ENCODE measurements at places on chromosomes 1 and 21.

DNA sequence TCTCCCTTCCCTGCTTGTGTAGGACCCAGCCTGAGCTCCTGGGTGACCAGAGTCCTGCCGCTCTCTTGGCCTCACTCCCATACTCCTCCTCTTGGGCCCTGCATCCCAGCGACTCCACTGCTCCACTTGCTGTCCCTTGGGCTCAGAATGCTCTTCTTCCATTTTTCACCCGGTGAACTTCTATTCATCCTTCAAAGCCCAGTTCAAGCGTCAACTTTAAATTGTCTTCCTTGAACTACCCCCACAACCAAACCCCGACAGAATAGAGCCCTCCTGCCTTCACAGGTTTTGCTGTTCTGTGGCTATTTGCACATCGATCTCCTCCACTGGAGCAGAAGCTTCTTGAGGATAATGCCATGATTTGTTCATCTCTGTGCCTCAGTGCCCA, 215.4 kb upstream of the EDN2 start:
- DNase-seq, result no peak

- DNase-seq, result no peak
Observed at GRCh38 chr1:179803918-179804317, 60.8 kb downstream of the FAM163A start.

- no peak for DNase-seq
Observed at GRCh38 chr1:204996981-204997380, 46.0 kb upstream of the CNTN2 start.

DNA sequence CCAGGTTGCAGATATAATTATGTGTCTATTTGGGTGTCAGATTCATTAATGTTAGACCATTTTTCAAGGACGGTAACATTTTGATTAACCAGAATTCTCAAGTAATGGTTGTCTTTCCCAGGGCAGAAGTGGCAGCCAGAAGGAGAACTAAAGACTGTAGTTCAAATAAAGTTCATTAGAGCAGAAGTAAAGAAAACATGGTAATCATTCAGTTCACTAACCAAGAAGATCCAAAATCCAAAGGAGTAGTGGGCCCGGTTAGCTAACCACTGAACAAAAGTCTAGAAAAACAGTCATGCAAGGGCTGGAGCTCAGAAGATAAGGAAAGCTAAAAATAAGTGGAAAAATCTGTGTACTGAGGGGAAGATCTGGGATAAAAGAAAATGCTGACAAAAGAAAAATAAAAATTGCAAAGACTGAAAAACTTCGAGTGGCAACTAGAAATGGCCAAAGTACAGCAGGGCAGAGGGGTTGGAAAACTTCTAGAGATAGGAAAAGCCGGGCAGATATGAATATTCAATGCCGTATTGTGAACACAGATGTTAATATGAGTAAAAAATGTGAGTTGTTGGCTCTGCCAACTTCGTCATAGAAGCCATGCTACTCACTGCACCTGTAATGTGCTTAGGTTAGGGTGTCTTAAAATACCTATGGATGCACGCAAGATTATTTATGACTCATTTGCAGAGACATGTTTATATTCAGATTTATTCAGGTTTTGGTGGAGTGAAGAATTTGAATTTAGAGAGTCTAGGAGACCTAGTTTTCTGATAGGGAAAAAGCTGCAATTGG, 925.9 kb downstream of the LTN1 start:
- DNase-seq, result no peak

- DNase-seq, result no peak
Observed at GRCh38 chr1:22754106-22754768, 43.6 kb downstream of the EPHB2 start.

- no peak for DNase-seq
Observed at GRCh38 chr1:208835097-208835463, 590.9 kb upstream of the PLXNA2 start.

DNA sequence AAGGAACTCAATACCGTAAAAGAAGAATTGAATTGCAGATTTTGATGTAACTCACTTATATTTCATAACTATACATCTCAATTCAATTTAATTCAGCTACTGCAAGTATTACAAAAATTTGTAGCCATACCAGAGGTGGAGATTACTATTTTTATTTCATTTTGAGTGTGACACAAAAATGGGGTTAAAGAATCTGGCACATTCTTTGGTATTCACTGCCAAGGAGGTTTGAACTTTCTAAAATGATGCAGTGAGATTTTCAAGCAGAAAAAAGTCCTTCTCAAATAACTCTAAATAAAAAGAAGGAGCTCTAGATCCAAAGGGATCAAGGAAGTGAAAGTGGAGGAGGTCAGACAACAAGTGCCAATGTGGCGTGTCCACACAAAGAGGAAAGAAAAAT, 569.0 kb downstream of the DPYD start:
- DNase-seq, result no peak

DNA sequence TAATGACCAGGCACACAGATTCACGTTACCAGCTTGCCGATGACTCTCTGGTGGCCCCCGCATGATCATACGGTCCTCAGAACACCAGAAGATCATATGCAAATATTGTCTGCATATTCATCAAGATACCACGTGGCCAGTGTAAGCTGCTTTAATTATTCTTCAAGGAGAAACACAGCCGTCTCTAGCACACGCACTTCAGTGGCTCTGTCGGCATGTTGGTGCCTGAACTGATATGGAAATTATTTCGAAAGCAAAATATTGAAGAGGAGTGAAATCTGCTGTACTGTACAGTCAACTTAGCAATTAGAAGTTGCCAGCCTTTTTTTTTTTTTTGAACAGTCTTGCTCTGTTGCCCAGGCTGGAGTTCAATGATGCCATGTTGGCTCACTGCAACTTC, 5.9 kb upstream of the KIF26B start:
- no peak for DNase-seq

All from hematopoietic multipotent progenitor cell treated with erythropoietin and hydrocortisone succinate and interleukin-3 and kit ligand, for 15 days (in vitro differentiated cells).